ENCODE measurements at places on chromosomes 3 and 15.
A peak's percentile ranks its signal among the peaks of the same experiment; 100 is the strongest.

DNA sequence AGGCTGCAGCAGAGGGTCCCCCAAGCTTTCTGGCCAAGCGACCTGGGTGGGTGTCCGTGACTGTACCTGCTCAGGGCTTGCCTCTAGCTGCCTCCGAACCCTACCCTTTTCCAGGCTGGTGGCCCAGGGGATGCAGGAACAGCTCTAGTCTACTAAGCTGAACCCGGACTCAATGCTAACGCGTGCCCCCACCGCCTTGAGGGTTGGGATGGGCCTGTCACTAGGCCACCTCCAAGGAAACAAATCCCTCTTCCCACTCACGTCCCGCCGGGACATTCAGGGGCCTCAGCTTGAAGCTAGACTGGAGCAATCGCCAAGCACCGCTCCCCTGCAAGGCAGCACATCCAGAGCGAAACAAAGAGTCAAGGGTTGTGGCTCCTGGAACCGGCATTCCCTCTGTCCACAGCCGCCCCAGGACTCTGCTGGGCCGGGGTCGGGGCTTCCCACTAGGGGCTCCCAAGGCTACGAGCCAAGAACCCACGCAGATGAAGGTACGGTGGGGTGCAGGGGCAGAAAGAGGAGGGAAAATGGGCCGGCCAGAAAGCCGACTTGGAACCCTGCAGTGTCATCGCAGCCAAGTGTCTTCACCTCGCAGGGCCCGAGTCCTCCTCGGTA, 2.9 kb downstream of the FBXL22 start:
- DNase-seq: peak; percentile 6

- no peak for DNase-seq
Observed at GRCh38 chr15:67307889-67308597, 53.5 kb downstream of the IQCH start.

GRCh38 chr15:76930831-76931396, 635 bp upstream of the RCN2 start:
- DNase-seq: peak; percentile 3

DNA sequence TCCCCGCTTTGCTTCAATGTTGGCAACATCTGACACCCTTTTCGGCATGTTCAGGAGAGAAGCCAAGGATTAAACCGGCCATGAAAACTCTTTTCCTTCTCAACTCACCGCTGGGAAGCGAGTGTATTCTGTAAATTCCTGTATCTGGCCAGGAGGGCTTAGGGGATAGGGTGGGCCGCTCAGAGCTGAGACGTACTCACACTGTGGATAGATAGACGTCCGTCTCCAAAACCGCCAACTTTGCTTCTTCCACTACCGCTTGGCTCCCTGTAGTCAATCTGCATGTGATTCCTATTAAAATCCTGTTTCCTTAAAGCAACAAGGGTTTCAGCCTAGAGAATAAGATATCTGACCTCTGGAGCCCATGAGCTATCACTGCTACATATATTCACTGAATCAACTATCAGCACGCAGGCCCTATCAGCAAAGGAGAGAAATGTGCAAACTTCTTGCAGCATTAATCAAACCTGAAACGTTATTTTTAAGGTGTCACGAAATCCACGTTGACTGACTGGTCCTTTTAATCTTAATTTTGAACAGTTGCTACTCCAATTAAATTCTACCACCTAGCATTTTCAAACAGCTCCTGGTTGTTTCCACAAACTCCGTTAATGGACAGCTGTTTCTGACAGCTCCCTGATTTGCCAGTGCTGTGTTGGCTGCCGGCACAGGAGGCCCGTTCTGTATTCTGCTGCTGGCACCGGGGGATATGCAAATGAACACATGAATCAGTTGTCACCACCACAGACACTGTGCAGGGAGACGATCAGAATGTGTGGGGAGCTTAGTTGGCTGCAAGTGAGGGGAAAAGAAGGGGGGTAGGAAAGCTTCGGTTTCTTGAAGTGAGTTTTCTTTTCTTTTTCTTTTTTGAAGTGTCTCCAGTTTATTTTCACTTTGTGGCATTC, 438.9 kb upstream of the ARRDC4 start:
- peak; percentile 19 for DNase-seq

- DNase-seq: no peak
Observed at GRCh38 chr15:41817327-41817726, 10.6 kb upstream of the JMJD7 start.

- no peak for DNase-seq
Observed at GRCh38 chr3:9345041-9345440, 17.8 kb upstream of the THUMPD3 start.

DNA sequence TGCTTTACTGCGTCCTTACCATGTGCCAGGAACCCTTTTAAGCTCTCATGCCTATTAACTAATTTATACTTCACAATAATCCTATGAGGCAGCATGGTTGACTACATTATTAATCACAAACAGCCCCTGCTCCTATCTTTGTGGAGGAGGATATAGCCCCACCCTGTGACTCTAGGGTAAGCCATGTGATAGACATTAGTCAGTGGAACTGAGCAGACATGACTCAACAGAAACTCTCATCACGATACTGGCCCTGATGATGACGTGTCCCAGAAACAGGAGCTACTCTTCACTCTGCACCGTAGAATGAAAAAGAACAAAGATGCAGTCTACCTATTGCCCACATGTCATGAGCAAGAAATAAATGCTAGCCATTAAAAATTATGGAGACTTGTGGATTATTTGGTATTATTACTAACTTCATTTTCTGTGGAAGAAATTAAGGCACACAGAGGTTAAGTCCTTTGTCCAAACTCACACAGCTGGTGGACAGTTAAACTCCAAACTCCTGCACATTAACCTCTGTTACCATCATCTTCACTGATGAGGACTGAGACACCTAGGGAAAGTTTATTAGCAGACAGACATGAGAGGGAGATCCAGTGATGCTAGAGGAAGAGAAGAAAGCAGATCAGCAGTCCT, 51.2 kb downstream of the CFAP20DC start:
- peak; percentile 96 for DNase-seq

DNA sequence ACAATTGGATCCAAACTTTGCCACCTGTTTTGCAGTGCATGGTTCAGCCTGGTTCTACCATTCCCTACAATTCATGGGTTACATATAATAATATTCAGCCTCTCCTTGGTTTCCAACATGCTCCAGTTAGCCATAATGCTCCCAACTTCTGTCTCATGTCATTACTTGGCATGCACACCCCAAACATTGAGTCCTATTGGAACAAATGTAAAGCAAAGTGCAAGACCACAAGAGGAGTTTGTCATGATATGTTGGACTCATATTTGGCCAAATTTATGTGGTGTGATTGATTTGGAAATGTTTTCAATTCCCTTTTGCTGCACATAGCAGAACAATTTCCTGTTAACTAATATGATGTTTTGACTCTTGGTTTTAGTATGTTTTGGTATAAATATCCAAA, 50.2 kb downstream of the KCNAB1 start:
- DNase-seq: no peak

DNA sequence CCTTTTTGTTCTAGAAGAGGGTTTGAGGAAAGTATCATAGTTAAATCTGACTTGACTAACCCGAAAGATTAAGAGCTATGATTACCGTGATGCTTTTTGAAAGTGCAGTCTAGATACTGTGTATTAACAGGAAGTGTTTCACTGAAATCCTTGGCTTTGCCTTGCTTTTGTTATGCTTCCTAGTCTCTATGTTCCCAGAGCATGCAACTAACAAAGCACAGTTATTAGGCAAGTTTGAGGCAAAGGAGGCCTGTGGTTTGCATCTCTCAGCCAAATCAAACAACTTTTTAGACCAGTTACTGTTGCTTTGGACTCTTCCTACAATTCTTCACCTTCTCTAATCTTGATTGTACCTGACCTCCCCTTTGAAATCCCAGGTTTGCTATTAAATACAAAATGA, 3.9 kb downstream of the LXN start:
- no peak for DNase-seq

- no peak for DNase-seq
Observed at GRCh38 chr3:15606434-15606891, 4.9 kb downstream of the BTD start.

DNA sequence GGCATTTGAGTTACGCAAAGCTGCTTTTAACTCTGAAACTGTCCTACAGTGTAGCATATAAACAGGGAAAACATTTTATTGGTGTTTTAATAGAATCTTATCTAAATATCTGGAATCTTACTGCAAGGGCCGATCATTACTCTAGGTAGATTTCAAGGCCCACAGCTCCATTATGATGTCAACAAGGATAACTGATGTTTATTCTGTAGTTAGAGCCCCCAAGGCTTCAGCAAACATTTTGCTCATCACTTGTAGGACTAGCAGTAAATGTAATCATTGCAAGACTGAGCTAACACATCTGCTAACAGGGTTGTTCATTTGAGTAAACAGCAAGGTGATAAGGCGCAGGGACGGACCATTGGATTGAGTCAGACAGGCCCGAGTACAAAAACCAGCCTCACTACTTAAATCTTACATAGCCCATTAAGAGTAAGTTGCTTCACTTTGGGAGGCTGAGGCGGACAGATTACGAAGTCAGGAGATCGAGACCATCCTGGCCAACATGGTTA, 332.5 kb upstream of the TPRG1 start:
- no peak for DNase-seq

- DNase-seq: no peak
Observed at GRCh38 chr3:4376499-4376898, 73.3 kb downstream of the SETMAR start.

GRCh38 chr3:55402886-55403609, 84.1 kb downstream of the WNT5A start:
- DNase-seq: no peak

DNA sequence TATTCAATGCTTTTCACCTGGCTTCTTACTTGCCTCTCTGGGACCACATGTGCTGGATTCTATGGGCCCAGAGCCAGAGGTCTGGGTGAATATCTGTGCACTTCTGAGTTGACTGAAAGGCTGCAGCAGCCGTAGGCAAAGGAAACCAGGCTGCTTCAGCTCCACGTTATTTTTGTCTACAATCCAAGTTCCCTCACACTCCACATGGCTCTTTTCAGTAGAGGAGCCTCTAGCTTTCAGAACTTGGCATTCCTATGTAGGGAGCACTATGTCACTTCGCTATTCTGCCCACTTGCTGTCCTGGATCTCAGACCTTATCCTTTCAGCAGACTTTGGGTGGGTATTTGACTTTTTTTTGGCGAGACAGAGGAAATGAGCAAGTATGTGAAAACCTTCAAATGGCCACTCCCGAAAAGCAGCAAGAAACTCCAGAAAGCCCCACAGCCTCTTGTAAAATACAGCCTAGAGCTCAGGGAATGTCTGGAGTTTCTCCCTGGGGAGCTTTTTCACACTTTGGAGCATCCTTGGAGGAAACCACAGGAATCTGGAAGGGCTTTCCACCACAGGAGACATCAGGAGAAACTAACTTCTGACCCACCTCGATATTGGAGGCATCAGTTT, 80.9 kb downstream of the DUT start:
- peak; percentile 99 for DNase-seq

DNA sequence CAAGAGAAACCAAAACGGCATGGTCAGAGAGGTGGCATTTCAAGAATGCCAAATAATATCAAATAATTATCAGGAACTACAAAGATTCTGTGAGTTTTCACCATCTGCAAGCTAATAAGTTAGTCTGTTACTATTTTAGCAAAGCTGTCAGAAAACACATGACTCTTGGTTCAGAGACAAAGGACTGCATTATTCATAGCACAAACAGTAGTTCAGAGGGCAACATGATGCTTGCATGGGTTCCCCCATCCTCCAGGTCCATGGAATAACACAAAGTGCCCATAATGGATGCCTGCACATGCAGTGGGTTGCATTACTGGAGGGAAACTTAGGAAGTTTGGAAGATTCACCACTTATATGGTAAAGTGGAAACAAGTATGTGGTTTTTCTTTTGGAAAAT, 228.8 kb upstream of the ALCAM start:
- DNase-seq: peak; percentile 29

- no peak for DNase-seq
Observed at GRCh38 chr3:177641206-177641605, 443.9 kb upstream of the TBL1XR1 start.

DNA sequence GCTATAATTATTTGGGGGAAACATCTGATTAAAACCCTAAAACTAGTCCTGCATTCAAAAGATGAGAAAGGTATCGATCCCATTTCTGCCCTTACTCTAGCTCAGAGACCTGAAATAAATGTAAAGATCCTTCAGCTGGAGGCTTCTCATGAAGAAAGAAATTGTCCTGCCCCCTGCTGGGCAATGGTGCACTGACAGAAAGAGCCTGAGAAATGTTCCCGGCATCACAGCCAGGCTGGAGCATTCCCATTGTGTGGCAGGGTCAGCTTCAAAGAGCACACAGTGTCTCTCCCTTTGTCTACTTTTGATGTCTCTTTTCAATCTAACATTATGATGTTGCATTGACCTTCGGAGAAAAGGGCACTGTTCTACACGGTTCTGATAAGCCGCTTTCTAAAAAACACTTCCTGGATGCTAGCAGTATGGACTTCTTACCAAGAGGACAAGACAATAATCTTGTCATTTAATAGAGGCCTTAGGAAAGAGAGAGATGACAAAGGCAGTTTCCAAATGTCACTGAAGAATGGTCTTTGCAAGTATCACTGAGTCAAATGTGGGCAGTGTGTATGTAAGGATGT, 287.5 kb downstream of the MAGI1 start:
- DNase-seq: peak; percentile 53

Measured in fibroblast of skin of back (primary cell).